Putamen (tissue), 1 donor: ENCODE measurements at places on chromosomes 16 and 17.

- peak; percentile 92 for DNase-seq
Observed at GRCh38 chr17:75516255-75516618, at the start of gene TSEN54. TSS of gene TSEN54 (plus strand) at chr17:75516528. CDS start at chr17:75516561, 33 bp downstream.

DNA sequence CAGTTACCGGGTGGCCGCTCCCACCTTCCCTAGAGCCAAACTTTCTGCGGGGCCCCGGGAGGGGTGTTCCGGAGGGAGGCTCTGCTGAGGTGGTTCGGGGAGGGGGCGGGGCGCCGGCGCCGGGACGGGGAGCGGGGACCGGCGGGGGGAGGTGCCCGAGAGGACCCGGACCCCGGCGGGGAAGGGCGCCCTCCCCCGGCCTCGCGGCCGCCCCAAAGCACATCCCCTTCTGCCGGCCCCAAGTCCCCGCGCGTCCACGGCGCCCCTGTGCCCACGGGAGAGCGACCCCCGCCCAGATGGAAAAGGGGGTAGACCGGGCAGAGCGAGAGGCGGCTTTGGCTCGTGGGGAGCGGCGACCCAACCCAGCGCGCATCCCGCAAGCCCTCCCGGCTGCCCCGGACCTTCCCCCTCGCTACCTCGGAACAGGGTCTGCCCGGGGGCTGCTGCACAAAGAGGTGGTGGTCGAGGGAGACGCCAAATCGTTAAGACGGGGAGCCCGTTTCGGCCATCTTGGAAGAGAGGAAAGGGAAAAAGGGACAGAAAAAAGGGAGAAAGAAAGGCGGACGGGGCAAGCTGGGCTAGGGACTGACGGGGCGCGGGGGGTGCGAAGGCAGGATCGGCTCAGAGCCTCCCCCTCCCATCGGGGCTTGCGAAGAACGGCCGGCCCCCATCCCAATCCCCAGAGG, 530 bp downstream of the PCGF2 start:
- DNase-seq = no peak

- no peak for DNase-seq
Observed at GRCh38 chr17:17377071-17377967, 74.1 kb downstream of the NT5M start.

GRCh38 chr17:81489998-81490992, 22.3 kb downstream of the ACTG1 start:
- no peak for DNase-seq

- DNase-seq = no peak
Observed at GRCh38 chr17:5715478-5715877, 131.2 kb upstream of the NLRP1 start.

GRCh38 chr17:74008196-74008595, 195.3 kb upstream of the RPL38 start:
- no peak for DNase-seq

DNA sequence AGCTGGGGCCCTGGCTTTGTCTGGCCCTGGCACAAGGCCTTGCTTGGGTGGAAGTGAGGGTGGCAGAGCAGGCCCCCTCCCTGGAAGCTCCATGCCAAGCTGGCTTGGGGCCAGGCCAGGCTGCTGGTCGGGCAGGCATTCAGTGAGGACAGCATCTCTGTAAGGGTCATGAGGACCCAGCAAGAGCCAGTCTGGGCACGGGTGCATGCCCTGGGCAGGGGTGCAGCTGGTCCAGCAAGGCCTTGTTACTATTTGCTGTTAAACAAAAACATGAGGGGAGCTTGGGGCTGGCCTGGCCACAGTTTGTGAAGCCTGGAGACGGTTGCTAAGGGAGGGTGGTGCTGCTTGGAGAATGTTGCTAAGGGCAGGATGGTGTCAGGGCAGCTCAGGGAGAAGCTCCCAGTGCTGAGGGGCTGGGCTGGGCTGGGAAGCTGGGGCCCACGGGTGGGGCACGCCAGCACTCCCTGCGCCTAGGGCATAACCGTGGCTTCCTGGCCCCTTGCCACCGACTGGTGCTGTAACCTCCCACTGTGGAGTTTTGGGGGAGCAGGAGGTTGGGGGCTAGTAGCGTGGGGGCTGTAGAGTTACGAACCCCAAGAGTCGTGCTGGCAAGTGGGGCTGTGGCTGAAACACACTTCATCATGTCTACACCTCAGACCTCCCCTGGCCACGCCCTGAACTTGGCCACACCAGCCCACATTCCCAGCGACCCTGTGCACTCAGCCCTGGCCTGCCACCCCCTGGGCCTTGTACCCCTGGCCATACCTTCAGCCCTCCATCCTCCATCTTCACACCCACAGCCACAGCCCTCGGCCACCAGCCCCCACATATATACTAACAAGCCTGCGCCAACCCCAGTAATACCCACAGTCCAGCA, 1.6 kb downstream of the TPPP3 start:
- DNase-seq = peak; percentile 98
